ENCODE measurements at places on chromosomes 6 and 20.

- DNase-seq: no peak
Observed at GRCh38 chr6:11810039-11810541, 31.5 kb upstream of the ADTRP start.

GRCh38 chr20:59412875-59413284, 112.5 kb downstream of the EDN3 start:
- no peak for DNase-seq

- DNase-seq: no peak
Observed at GRCh38 chr6:43378631-43379030, 9.2 kb upstream of the ZNF318 start.

DNA sequence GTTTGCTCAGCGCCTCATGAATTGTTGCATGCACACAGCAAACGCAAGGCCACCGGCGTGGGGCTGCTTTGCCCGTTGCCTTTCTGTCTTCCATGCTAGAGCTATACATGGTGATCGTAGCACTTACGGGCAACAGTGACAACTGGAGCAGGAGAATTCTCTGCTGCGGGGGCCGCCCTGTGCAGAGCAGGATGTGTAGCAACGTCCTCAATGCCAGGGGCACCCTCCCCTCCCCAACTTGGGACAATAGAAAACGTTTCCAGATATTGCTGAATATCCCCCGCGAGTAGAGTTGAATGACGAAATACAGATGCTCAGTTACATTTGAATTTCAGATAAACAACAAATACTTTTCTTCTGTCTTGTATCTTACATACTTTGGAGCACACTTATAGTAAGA, 198.7 kb downstream of the TFAP2C start:
- no peak for DNase-seq
